Hypothalamus (tissue), 51 donors: ENCODE measurements at places on chromosomes 4 and X.

- no peak for DNase-seq
Observed at GRCh38 chr4:153450544-153450917, 15.6 kb upstream of the TMEM131L start.

- DNase-seq, result no peak
Observed at GRCh38 chr4:71189471-71189870, 149.3 kb upstream of the SLC4A4 start.

- DNase-seq, result no peak
Observed at GRCh38 chr4:122548886-122549630, 71.8 kb downstream of the IL21 start.

DNA sequence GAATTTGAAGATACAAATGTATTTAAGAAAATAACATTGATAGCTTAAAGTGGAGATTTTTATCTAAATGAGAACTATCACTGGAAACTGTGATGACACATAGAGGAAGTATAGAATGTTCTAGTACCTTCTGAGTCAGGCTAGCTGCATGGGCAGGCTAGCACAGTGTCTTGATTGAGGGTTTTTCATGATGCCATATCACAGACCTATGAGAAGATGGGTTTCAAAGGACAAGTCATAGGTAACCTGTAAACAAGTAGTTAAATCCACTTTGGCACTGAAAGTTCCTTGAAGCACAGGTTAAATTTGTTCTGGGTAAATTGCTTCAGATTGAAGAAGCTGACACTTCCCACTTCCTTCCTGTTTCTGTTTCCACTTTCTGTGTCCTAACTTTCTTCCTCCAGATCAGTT lies 48.2 kb upstream of the CDKN2AIP start:
- DNase-seq, result no peak

GRCh38 chr4:11286533-11286932 lies 142.2 kb downstream of the HS3ST1 start:
- no peak for DNase-seq
